Kidney tubule cell (primary cell): ENCODE measurements at places on chromosomes 12 and 14.

GRCh38 chr12:70785896-70786295 is 134.6 kb downstream of the PTPRR start:
- DNase-seq: no peak

- no peak for DNase-seq
Measured at GRCh38 chr14:53110096-53110495, 43.0 kb downstream of the DDHD1 start.

GRCh38 chr14:26589925-26590324 is 7.9 kb downstream of the NOVA1 start:
- no peak for DNase-seq

GRCh38 chr14:64778104-64778754 is 74.0 kb downstream of the PLEKHG3 start:
- DNase-seq: no peak

- DNase-seq: no peak
Measured at GRCh38 chr12:98601924-98602323, 8.4 kb downstream of the SLC25A3 start.

DNA sequence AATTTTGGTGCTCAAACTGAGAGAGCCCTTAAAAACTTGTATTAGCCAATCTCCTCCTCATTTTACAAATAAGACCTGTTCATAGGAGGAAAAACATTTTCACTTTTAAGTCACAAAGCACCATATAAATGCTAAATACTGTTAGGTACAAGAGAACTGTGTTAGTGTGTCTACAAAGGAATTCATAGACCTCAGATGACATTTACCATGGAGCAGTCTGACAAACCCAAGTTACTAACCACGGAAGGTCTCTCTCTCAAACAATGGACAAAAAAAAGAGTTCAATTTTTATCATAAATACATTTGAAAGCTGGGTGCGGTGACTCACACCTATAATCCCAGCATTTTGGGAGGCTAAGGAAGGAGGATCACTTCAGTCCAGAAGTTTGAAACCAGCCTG is 10.0 kb downstream of the SBNO1 start:
- no peak for DNase-seq

DNA sequence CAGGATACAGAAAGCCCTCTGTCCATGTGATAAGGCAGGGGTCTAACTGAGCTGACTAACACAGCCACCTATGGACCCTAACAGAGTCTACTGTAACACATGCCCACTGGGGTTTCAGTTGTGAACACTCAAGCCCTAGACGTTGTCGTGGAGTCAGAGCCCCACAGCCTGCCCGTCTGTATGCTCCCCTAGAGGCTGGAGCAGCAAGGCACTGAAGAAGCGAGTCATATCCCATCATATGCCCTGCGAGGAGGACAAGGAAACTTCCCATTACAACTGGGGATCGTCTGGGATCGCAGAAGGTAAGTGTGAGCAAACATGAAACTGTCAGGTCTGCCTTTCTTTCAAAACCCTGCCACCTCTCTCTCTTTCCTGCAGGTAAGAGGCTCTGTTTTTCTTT is 138.1 kb downstream of the GPR65 start:
- no peak for DNase-seq

- DNase-seq: peak; percentile 95
Measured at GRCh38 chr14:35385042-35385839, 19.3 kb downstream of the NFKBIA start.

DNA sequence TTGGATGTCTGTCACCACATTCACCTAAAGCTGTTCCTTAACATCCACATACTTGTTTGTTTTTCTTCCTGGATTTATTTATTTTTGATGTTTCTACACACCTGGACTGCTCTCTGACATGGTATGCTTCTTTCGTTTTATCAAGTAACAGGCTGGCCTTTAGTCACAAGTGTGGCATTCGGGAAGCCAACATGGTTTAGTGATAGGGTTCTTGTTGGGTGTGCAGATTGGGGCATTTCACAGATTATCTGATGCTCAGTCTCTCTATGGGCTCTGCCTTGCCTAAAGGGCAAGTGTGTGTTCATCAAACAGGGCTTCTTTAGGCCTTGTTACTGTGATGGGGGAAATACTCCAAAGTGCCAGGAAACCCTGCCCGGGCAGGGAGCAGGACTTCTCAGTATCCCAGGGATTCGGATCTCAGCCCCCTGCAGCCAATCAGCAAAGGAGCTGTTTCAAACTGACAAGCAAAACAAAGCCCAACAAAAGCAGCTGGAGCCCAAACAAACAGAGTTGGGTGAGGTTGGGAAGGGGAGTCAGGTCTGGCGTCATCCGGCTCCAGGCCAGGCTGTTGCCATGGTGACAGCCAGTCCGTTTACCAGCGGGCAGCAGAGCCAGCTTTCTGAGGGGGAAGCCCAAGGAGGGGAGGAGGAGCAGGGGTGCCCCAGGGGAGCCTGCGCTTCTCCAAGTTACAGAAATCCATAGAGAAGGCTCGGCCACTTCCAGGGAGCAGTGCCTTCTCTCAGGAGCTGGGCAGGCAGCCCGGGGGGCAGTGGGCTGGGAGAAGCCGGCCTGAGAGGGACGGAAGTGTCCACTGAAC is 31.9 kb downstream of the FOS start:
- DNase-seq: peak; percentile 82

DNA sequence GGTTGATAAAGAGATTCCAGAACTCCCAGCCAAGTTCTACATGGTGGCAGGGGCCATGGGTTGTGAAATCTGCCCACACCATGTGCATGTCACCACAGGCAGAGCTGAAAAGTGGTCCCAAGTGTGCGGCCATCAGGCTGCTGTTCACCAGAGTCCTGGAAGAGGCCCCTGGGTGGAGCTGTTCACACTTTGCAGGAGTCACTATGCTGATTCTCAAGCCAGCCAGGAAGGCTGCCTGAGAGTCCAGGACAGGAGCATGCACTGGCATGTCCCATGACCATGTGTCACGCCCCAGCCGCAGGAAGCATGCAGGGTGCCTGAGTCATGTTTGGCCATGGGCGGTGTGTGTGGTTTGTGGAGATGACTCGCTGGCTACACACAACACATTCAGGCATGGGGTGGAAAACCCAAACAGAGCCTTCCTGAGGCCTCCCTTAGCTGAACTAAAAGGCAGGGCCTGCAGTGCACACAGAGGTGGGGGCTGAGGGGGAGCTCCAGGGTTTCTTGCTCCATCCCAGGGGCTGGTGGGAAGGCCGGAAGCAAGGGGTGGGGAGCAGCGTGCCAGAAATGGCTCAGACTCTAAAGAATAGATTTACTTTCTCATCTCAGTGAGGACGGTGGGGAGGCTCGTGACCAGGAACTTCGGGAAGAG is 19.4 kb downstream of the ABCB9 start:
- peak; percentile 100 for DNase-seq

GRCh38 chr14:29759521-29760340 is 167.9 kb downstream of the PRKD1 start:
- no peak for DNase-seq

DNA sequence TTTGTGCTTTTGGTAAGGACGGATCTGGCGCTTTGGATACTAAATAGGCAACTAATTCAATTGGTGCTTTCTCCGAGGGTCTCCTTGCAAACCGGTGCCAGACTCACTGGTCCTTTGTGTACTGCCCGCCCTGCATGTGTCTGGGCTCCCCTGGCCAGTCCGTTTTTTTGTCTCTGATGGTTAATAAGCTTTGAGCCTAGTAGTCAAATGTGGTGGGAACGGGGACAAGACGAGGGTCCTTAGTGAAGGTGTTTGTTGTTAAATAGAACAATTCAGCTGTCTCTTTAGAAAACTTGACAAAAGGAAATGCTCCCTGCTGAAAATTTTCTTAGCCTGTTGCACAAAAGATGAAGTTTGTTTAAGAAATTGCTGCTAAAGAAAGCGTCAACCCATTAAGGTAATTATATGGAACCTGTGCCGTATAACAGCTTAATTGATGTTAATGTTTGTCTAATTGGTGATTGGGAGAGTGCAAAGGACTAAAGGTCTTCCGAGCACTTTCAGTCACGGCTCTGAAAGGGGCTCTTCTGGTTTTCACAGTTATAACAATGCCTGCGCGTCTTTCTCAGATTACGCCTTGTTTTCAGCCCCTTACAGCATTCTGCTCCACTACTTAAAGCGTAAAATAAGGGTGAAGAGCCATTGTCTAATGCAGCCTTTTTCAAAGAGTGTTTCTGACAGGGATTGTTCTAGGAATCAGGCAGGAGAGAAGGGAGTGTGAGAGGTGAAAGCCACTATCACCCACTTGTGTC is 537.4 kb downstream of the PRKD1 start:
- DNase-seq: no peak

- DNase-seq: no peak
Measured at GRCh38 chr14:49953196-49953595, 60.3 kb downstream of the ARF6 start.

DNA sequence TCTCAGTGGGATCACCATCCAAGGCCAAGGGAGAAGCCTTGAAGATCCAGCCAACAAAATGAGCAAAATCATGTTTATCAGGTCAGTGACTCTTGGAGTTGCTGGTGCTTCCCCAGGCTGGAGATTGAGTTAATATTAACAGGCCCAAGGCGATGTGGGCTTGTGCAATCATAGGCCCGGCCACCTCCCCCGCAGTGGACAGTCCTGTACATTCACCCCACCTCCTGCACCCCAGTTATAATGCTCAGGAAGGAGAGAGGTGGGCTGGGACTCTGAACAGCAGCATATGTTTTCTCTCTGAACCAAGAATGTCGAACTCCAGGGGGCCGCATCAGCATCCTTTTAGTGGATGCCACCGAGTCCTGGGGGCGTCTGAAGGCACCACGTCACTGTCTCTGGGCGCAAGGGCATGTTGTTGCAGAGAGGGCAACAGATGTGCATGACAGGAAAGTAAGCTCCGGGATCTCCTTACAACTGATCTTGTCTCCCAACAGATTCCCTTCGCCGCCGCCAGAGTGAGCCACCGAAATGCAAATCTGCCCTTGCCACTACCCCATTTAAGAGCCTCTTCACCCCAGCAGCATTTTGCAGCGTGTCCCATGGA is 32.2 kb upstream of the SERPINA6 start:
- peak; percentile 82 for DNase-seq

- peak; percentile 49 for DNase-seq
Measured at GRCh38 chr12:9925705-9926393, 6.3 kb downstream of the CLEC2A start.

DNA sequence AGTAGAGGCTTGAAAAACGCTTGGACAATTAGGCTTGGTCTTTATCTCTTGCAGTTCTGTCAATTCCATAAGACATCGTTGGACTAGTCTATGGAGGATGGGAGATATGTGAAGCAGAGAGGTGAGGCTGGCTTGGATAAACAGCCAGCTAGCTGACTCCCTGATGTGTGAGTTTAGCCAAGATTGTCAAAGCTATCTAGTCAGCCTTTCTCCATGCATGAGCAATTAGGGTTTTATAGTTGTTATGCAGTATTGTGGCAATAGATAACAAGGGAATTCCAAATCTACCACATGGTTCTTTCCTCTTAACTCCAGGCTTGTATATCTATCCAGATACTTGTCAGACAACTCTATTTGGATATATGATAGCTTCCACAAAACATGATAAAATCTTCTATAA is 153.6 kb upstream of the NRXN3 start:
- DNase-seq: peak; percentile 35

GRCh38 chr12:56202366-56202765 is 13.1 kb upstream of the SMARCC2 start:
- DNase-seq: no peak

GRCh38 chr14:102580550-102581110 is 11.8 kb upstream of the RCOR1 start:
- no peak for DNase-seq

- peak; percentile 20 for DNase-seq
Measured at GRCh38 chr12:100953217-100953616, 158.6 kb downstream of the ANO4 start.

- DNase-seq: no peak
Measured at GRCh38 chr14:24310265-24310645, 315 bp downstream of the LTB4R2 start.

DNA sequence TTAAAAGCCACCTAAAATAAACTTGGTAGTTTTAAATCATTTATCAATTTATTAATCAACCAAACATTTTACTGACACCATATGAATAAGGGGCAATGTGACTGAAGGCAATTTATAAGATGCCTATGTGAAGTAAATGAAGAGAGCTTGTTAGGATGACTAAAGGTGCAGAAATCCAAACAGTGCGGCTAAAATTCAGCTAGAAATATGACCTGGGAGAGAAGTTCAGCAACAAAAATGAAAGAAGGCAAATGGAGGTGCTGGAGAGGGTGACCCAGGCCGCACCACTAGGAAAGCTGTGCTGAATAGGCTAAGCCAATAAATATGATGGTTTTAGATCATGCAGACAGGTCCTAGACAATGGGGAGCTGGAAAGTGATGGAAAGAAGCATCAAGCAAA is 403.7 kb downstream of the BTG1 start:
- no peak for DNase-seq

- DNase-seq: no peak
Measured at GRCh38 chr14:96176811-96177211, 27.8 kb upstream of the BDKRB2 start.

DNA sequence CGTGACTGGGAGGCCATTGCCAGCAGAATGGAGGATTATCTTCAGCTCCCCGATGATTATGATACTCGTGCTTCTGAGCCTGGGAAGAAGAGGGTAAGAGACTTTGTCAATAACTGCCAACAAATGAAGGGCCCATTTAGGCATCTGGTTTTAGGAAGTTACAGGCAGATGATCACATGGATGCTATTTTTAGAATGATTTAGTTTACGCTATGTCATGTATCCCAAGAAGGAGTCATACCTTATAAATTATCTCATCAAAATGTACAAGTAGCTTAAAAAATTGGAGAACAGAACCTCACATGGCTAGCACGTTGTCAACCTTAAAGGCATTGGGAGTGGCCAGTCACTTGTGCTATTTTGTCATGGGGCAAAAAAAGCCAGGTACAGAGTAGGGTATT is 46.7 kb downstream of the PROX2 start:
- DNase-seq: no peak

- no peak for DNase-seq
Measured at GRCh38 chr12:107978641-107979040, 150.4 kb upstream of the WSCD2 start.

DNA sequence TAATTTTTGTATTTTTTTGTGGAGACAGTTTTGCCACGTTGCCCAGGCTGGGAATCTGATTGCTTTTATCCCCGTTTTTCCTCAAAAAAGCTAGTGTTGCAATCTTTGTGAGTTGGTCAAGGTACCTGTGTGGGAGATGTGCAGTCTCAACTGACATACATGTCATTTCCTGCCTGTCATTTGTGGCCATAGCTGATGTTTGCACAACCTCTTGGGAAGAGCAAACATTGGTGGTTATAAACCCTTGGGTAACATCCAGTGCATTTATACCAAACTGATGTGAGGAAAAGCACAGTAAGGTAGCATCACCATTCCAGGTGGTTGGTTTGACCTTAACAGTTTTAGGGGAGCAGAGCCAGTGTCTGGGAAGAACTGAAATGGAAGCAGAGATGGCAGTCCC is 54.7 kb downstream of the ATG14 start:
- DNase-seq: no peak

DNA sequence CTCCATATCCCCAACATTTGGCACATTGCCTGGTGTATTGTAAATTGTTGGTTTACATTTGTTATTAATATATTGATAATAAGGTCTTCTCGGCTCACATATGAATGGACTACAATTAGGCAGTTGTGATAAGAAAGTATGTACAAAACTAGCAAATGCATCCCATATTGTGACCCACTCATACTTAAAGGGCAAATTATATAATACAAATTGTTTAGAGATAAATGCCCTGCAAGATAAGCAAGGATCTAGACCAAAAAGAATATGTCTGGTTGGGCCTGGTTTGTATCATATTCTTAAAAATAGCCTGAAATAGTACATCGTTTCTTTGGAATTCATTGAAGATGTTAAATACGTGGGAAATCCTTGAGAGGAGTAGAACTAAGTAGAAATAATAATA is 151.3 kb downstream of the CNTN1 start:
- DNase-seq: no peak

- DNase-seq: no peak
Measured at GRCh38 chr14:95518045-95518751, 1.7 kb upstream of the SYNE3 start.

GRCh38 chr14:105099778-105100177 is 34.5 kb upstream of the GPR132 start:
- DNase-seq: no peak
